ENCODE measurements at places on chromosomes 11 and 22. TPM values are rescaled to one million over a fixed set of nuclear protein-coding genes. Genes with fewer than 3 reads are reported as not detected.

Gene ZFP91
- total RNA-seq = 53.5 TPM

Gene KCNQ1OT1
- total RNA-seq = 4.8 TPM

Gene CARD18
- total RNA-seq = not detected

Gene CCDC86
- 5.1 TPM for total RNA-seq

Gene OR5P2
- 0.23 TPM for total RNA-seq

Gene DSCAML1
- 8.1 TPM for total RNA-seq

Gene ENTHD1
- total RNA-seq = not detected

Gene LARGE2
- total RNA-seq = 0.23 TPM

Gene SNAP29
- total RNA-seq = 10.1 TPM

Gene SMIM35
- under 0.01 TPM for total RNA-seq

Gene CASP4
- 4.2 TPM for total RNA-seq
